Fibroblast of mammary gland (primary cell): ENCODE measurements at places on chromosomes 2 and 18.
A peak's percentile ranks its signal among the peaks of the same experiment; 100 is the strongest.

DNA sequence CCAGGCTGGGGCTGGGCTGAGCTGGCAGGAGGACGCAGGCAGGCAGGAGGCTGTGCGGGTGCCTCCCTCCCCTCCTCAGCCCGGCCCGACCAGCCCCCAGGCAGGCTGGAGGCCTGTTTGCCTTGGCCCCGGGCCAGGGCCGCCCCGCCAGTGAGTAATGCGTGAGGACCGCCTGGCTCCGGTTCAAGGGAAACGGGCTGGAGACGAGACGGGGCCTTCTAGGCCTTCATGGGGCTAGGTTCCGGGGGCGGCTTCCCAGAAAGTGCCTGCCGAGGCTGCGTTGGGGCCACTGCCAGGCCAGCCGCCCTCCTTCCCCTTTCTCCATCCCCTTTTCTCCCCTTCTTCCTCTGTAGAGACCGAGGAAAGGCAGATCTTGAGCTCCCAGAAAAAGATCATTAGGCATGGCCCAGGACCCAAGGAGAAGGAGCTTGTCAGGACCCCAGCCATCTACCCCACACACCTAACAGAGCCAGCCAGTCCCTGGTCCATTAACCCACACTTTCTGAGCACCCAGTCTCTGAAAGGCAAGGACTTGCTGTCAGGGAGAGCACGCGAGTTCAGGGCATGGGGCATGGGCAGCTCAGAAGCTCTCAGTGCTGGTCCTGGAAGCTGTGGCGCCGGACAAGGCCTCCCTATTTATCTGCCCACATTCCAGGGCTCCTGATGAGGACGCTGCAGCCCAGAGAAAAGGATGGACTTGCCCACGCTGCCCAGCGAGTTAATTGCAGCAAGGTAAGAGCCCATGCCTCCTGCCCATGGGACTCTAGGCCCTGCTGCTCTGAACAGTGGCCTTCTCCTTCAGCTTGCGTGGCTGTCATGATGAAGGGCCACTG, 48.5 kb downstream of the SMAD7 start:
- DNase-seq, result peak; percentile 84

- DNase-seq, result peak; percentile 47
Measured at GRCh38 chr2:22999951-23000350, 385.0 kb upstream of the KLHL29 start.

DNA sequence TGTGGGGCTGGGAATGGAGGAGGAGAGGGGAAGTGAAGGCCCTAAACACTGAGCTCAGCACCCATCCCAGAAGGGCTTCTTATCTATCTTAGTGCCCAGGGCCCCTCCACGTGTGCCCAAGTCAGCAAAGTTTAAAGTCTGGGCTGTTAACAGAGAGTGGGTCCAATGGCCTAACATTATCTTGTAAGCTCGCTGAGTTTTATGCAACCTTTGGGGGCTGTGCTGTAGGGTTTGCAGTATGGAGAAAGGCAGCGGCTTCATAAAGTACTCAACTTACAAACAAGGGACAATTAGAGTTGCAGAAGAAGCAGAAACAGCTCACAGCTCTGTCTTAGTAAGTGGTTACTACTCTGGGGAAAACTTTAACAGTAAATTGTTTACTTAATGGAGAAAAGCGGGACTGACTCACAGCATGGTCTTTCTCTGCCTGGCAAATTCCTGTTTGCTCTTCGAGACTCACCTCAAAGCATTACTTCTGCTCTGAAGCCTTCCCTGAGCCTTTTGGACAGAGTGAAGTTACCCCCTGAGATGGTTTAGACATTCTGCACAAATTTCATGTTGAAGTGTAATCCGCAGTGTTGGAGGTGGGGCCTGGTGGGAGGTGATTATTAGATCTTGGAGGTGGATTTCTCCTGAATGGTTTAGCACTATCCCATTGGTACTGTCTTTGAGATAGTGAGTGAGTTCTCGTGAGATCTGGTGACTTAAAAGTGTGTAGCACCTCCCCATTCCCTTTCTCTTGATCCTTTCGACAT, 9.0 kb downstream of the ENOSF1 start:
- peak; percentile 90 for DNase-seq

DNA sequence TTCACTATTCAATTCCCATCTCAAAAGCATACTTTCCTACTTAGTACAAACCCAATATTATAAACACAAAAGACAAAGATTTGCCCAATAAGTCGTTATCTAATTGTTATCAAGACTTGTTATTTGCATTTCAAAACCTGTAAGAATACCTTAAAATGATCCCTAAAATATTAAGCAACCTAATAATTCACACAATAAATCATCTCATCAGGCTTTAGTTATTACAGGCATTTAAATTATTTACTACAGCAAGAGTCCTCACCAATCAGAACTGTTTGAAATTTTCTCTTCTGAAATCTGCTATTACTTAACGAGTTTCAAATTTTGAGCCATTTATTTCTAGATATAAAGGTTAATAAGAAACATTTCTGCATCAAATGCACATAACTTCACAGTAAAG, 1.6 kb downstream of the CCDC88A start:
- peak; percentile 31 for DNase-seq

DNA sequence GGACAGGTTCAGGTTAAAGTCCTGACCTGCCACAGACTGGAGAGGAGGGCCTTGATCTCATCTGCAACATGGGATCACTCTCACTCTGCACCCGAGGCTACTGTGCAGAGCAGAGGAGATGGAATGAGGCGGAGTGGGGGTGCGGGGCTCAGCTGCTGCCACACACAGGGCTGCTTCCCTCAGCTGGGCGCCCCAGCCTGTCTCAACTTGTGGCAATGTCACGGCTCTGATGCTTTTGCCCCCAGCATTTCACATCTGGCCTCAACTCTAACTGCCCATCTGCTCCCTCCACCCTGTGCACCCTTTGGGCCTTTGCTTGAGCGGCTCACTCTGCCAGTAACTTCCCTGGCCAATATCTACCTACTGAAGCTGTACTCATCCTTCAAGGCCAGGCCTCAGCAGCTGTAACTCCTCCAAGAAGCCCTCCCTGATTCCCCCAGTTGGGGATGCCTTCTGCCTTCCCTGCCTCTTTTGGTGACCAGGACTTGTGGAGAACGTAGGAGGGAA, 70.3 kb downstream of the POLR1A start:
- no peak for DNase-seq

- no peak for DNase-seq
Measured at GRCh38 chr2:48328159-48328809, 201.7 kb upstream of the STON1 start.

DNA sequence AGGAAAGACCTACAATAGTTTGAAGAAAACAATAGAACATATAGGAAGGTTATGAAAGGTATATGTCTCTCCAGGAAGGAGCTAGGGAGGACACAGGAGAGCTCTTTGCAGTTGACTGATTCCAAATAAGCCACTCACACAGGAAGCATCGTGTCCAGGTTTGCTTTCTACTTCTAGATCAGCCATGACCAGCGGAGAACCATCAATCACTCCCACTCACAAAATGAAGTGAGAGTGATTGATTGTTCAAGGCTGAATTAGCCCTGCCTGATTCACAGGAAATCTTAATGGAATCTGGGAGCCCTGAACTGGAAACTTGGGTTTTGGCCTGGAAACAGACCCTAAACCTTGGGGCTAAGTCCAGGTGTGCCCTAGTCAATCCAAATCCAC, 1292.2 kb upstream of the ZEB2 start:
- no peak for DNase-seq

- DNase-seq, result no peak
Measured at GRCh38 chr2:219752726-219753125, 125.3 kb downstream of the SLC4A3 start.

GRCh38 chr2:160062292-160063005, at the start of gene PLA2R1:
Gene PLA2R1, minus strand, starts transcription at chr2:160062615. Its CDS starts 212 bp downstream, at chr2:160062403.
- peak; percentile 30 for DNase-seq

- DNase-seq, result no peak
Measured at GRCh38 chr2:205614965-205615364, 67.3 kb upstream of the NRP2 start.
